ENCODE measurements at places on chromosomes 3 and 15.

- DNase-seq: no peak
These were observed 78.3 kb downstream of the ADAMTSL3 start for GRCh38 chr15:83732196-83732595.

- no peak for DNase-seq
These were observed 6.6 kb downstream of the B3GNT5 start for GRCh38 chr3:183259621-183260020.

GRCh38 chr3:134625885-134626741 lies 24.7 kb downstream of the KY start:
- no peak for DNase-seq

DNA sequence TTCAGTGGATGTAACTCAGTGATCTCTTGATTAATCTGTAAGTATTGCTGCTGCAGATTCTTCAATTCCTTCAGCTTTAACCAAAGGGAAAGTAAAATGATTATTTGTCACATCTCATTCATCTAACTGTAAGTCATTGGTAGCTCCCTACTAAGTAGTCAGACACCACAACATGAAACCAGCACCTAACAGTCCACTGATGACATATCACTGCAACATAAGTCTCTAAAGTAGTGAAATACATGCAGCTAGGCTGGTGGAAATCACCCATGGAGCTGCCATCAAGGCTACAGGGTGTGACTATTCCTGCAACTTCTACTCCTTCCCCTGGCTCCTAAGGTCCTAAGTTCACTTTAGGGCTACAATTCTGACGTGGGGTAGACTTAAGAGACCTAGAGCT lies 21.1 kb upstream of the HCLS1 start:
- no peak for DNase-seq

- no peak for DNase-seq
These were observed 23.2 kb downstream of the SLC41A3 start for GRCh38 chr3:126060613-126061145.

GRCh38 chr3:45715945-45716344 lies 26.7 kb downstream of the SACM1L start:
- DNase-seq: no peak

GRCh38 chr3:186088335-186088734 lies 20.6 kb downstream of the ETV5 start:
- no peak for DNase-seq

- no peak for DNase-seq
These were observed 158.2 kb upstream of the ARHGEF26 start for GRCh38 chr3:153963012-153963411.
